ENCODE measurements at places on chromosomes 6 and 20.

GRCh38 chr20:24108581-24108980, 120.0 kb upstream of the GGTLC1 start:
- no peak for DNase-seq

- DNase-seq = no peak
These were observed 19.6 kb downstream of the PACSIN1 start for GRCh38 chr6:34485321-34486060.

DNA sequence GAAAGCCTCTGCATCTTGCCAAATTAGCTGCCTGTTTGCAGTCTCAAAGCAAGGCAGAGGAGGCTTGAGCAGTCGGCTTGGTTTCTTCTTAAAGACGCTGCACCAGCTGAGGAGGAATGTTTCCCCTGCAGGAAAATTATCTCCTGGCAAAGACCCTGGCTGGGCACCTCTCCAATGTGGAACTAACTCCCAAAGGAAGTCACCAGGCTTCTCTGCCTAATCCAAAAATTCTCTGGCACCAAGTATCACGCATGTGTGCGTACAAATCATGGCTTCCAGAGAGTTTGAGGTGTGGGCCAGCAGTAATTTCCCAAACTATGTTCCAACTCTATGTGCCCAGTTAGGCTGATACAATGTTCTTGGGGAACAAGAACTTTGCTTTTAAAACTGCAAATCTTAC, 176.2 kb downstream of the KIF16B start:
- DNase-seq = no peak

GRCh38 chr20:59676126-59676850, 71.9 kb downstream of the PHACTR3 start:
- DNase-seq = no peak

DNA sequence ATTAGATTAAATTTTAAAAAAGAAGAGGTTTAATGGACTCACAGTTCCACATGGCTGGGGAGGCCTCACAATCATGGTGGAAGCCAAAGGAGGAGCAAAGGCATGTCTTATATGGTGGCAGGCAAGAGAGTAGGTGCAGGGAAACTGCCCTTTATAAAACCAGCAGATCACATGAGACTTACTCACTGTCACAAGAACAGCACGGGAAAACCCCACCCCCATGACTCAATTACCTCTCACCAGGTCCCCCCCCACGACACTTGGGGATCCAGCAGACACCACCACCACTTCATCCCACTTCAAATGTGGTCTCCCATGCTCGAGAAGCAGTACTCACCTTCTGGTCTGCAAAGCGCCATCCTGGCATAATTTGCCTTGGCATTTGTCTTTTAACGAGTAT, 24.6 kb downstream of the MTFR2 start:
- DNase-seq = no peak

- no peak for DNase-seq
These were observed 120.1 kb downstream of the IRF4 start for GRCh38 chr6:511488-512137.

DNA sequence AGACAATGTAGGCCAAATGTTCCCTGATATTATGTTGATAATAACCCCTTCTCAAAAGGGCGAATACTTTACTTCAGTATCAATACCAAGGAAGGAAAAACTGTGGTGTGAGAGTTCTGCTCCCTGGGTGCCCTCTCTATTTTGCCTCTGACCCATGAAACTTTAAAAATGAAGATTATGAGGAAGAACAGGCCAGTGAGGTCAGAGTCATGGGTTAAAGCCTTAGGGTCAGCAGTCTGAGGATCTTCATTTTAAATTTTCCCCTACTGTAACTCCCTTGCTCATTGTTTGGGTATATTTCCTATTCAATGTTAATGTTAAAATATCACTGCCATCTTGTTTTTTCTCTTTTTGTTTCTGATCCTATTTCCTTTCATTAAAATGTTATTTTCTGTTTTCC, 47.9 kb downstream of the PRKN start:
- no peak for DNase-seq

GRCh38 chr6:6645261-6645917, 56.9 kb downstream of the LY86 start:
- no peak for DNase-seq

- peak; percentile 52 for DNase-seq
These were observed 1.6 kb downstream of the SLC17A9 start for GRCh38 chr20:62953839-62954703.

GRCh38 chr6:113513086-113513485, 344.1 kb upstream of the MARCKS start:
- DNase-seq = no peak

GRCh38 chr6:135901774-135902524, 50.4 kb downstream of the PDE7B start:
- no peak for DNase-seq

GRCh38 chr6:113634352-113635163, 222.6 kb upstream of the MARCKS start:
- no peak for DNase-seq

DNA sequence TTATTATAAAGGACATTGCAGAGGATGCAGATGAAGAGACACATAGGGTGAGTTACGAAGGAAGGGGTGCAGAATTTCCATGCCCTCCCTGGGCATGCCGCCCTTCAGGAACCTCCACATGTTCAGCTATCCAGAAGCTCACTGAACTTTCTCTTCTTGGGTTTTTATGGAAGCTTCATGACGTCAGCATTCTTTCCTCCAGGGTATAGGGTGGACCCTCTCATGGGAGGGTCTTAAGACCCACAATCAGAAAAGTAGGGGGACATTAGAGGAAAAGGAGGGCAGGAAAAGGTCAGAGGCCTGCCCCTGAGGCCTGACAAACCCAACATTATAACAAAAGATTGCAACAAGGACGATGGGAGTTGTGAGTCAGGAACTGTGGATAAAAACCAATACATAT, 14.6 kb upstream of the DCBLD1 start:
- DNase-seq = no peak

DNA sequence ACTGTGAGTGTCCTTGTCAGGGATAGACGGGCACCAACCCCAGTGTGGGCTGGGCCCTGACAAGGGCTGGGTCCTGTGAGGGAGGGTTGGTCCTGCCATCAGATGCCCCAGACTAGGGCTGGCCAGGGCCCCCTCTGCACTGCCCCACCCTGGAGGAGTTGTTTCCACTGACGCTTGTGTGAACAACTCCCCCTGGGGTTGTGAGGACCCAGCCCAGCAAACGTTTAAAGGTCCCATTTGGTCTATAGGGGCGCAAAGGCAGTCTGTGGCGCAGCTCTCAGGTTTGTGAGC, 104.1 kb downstream of the BMP7 start:
- DNase-seq = no peak

GRCh38 chr20:32959351-32960221, 44.6 kb downstream of the SUN5 start:
- no peak for DNase-seq

DNA sequence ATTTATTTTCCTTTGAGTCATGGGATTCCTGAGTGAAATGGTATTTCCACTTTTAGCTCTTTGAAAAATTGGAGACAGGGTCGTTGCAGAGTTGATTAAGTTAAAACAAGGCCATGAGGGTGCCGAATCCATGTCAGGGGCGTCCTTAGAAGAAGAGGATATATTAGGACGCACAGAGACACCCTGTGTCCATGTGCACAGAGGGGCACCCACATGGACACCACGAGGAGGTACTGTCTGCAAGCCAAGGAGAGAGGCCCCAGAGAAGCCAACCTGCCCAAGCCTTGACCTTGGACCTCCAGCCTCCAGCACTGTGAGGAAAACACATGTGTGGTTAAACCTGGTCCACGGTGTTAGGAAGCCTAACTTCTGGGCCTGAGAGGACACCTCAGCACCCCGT, 113.9 kb upstream of the THBS2 start:
- no peak for DNase-seq

- no peak for DNase-seq
These were observed 65.2 kb downstream of the HFE start for GRCh38 chr6:26152226-26153101.

DNA sequence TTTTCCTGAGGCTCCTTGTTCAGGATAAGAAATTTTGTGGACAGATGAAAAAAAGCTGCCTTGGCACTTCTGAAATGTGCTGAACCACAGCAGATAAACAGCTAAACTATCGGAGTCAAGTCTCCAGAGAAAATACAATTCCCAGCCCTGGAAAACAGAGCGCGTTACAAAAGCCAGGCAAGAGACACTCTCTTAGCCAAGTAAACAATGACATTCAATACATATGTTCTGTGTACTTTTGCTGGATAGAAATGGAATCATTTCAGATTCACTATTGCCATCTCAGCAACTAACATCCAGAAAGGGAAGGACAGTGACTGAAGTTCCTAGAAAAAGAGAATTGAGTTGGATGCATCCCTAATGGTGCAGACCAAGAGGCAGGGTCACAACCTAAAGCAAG, 196.8 kb upstream of the NRSN1 start:
- no peak for DNase-seq

- DNase-seq = no peak
These were observed 97.7 kb downstream of the SYCP2 start for GRCh38 chr20:59835448-59836395.

GRCh38 chr20:21137078-21137477, 11.2 kb downstream of the KIZ start:
- no peak for DNase-seq

- no peak for DNase-seq
These were observed 18.5 kb downstream of the FRMD1 start for GRCh38 chr6:168060521-168060931.

All from esophagus squamous epithelium (tissue), 5 donors.